ENCODE measurements at places on chromosomes 5 and 9.

- no peak for DNase-seq
These were observed 39.7 kb downstream of the SUB1 start for GRCh38 chr5:32625106-32625505.

GRCh38 chr9:33202552-33203201, 35.5 kb upstream of the B4GALT1 start:
- no peak for DNase-seq

DNA sequence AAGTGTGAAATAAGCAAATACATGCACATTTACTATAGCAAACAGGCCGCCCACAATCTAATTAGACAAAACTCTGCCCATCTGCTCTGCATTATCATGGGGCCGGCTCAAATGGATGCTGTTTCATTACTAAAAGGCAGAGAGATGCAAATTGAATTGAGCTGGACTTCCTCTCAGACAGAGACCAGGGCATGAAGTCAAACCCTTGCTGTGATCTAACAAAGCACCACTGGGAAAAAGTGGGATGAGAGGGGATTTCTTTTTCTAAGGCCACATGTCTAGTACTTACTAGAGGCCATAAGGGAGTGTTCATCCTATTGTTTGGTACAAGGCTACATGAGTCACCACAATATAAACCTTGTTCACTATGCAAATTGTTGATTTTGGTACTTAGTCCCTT, 614.7 kb downstream of the ISL1 start:
- DNase-seq: no peak

- no peak for DNase-seq
These were observed 192.6 kb upstream of the IRX4 start for GRCh38 chr5:2075365-2075764.

- no peak for DNase-seq
These were observed 105.9 kb downstream of the UNC13B start for GRCh38 chr9:35267710-35268109.

DNA sequence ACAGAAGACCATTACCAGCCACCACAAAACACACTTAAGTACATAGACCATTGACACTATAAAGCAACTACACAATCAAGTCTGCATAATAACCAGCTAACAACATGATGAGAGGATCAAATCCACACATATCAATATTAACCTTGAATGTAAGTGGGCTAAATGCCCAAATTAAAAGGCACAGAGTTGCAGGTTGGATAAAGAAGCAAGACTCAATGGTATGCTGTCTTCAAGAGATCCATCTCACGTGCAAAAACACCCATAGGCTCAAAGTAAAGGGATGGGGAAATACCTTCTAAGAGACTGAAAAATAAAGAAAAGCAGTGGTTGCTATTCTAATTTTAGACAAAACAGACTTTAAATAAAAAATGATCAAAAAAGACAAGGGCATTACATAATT, 113.6 kb upstream of the CD180 start:
- DNase-seq: peak; percentile 7

DNA sequence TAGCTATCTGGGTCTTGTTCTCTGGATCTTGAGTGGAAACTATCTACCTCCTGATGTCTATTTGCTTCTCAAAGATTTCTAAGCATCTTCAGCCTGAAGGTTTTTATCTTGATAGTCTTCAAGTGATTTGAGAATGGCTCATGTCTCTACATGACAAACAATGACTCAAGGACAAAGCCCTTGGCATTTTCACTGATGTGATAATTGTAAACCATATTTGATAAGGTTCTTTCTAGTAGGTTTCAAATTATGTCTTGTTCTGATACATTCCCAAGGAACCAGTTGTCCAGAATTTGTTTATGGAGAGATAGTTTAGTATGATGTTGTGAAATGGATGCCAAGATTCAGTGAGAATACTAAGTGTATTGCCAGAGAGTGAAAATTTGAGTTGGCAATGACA, 1079.3 kb upstream of the CDH9 start:
- no peak for DNase-seq

DNA sequence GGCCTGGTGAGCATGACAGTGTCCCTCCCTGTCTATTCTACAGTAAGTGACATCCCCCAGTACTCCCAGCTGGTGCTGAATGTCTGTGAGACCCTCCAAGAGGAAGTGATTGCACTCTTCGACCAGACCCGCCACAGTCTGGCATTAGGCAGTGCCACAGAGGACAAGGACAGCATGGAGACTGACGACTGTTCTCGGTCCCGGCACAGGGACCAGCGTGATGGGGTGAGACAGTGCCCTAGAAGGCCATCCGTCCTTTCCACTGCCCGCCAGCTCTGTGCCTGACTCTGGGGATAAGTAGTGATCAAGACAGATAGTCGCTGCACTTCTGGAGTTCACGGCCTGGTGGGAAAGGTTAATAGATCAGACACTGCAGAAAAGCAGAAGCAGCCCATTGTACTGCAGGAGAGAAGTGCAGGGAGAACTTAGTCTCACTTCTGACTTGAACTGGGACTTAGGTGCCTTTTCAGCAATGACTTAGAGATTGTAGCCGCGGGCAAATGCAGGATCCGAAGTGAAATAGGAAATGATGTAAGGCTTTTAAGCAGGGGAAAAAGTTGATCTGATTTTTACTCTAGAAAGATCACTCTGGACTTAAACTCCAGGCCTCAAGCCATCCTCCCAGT, 28.4 kb downstream of the SH3GLB2 start:
- DNase-seq: no peak

DNA sequence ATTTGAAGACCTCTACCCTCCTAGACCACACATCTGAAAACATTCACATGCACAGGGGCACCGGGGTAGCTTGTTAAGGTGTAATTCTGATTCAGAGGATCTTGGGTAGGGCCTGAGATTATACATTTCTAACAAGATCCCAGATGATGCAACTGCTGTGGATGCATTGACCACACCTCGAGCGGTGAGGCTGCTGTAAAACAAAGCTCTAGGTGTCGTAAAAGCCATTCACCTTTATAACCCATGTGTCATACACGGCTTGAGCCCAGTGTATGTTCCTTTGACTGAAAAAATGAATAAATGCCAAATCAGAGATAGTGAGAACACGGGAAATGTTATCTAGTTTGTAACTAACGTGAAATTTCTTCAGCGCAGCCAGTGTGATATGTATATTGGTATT, 1578.2 kb upstream of the WWC1 start:
- no peak for DNase-seq

DNA sequence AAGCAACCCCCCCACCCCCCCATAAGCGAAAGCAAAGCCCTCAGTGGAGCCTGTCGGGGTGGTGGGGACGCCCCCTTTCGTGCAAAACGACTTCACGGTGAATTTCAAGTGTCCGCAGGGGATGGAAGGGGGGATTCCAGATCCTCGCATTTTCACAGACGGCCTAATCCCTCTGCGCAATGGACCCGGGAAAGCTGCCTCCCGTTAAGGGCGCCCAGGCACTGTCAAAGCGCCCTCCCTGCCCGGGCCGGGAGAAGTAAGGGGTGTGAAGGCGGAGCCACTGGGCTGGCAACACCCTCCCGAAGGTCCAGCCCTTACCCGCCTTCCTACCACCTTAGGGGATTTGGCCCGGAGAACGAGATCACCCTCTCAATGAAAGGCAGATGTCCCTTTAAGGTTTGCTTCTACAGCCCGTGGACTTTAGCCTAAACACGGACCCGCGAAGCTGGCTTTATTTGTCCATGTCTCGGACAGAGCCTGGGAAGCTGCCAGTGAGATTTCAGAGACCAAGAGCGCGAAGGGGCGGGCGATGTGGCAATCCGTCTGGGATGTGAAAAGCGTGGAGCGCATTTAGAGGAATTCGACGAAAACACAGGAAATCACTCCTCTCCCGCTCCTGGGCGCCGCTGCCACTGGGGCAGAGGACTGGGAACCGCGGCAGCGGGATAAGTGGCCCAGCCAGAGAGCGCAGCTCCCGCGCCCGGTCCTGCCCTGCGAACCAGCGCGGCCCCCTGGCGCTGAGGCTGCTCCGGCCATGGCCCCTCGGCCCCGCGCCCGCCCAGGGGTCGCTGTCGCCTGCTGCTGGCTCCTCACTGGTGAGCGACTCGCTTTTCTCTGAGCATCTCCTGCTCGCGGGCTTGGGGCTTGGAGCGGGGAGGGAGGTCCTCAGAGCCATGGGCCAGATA, at the start of the genes ITGA1 and PELO:
TSS of gene ITGA1 (plus strand) at position 317 of the 905 bp plus-strand sequence. CDS start at position 755, 438 bp downstream.
TSS of gene PELO (plus strand) at position 317 of the 905 bp plus-strand sequence. CDS start 12,479 bp downstream, outside the sequence.
- DNase-seq: peak; percentile 54

GRCh38 chr9:98374385-98375051, 119.1 kb upstream of the TBC1D2 start:
- DNase-seq: no peak

GRCh38 chr5:148924817-148925216, 98.4 kb downstream of the ADRB2 start:
- DNase-seq: no peak

GRCh38 chr5:175013251-175013650, 288.9 kb downstream of the MSX2 start:
- no peak for DNase-seq

- no peak for DNase-seq
These were observed 297.2 kb downstream of the MED10 start for GRCh38 chr5:6080930-6081726.

DNA sequence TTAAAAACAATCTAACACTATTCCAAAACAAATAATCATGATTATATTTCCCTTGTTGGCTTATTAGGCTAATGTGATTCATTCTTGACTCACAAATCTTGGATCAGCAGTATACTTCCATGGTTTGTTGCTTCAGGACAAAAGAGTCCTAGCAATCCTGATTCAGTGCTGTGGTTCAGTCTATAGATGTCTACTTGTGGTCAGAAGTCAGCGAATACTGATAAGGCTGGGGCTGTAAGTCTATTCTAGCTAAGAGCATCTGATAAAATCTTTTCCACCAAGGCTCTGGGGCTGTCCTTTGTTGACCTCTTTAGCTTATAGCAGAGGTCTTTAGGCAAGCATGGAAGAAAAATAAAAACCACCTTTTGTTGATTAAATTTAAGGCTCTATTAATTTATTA, 4.4 kb upstream of the SMIM3 start:
- DNase-seq: no peak

- DNase-seq: no peak
These were observed 21.4 kb downstream of the ZNF608 start for GRCh38 chr5:124725040-124725434.

All from DMS79 (cell line).